ENCODE measurements at places on chromosomes 12 and 14.

GRCh38 chr12:75820848-75821578, 210.6 kb downstream of the PHLDA1 start:
- no peak for DNase-seq

GRCh38 chr14:103144085-103144484, 20.8 kb downstream of the TNFAIP2 start:
- no peak for DNase-seq

DNA sequence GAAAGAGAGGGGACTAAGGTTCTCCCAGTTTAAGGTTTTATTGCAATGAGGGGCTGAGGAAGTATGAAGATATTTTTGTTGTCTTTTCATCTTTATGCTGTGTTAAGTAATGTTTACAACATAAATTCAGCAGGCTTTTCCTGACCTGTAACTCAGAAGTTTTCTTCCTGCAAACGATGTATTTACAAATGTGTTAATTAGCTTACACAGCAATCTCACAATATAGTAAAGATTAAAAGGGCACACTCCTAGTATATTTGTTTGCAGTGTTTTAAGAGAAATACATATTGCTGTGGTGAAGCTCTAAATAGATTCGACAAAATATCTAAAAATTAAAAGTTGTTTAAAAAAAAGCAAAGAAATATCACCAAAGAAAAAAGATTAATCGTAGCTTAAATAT, 55.7 kb downstream of the OR11H12 start:
- DNase-seq: no peak

DNA sequence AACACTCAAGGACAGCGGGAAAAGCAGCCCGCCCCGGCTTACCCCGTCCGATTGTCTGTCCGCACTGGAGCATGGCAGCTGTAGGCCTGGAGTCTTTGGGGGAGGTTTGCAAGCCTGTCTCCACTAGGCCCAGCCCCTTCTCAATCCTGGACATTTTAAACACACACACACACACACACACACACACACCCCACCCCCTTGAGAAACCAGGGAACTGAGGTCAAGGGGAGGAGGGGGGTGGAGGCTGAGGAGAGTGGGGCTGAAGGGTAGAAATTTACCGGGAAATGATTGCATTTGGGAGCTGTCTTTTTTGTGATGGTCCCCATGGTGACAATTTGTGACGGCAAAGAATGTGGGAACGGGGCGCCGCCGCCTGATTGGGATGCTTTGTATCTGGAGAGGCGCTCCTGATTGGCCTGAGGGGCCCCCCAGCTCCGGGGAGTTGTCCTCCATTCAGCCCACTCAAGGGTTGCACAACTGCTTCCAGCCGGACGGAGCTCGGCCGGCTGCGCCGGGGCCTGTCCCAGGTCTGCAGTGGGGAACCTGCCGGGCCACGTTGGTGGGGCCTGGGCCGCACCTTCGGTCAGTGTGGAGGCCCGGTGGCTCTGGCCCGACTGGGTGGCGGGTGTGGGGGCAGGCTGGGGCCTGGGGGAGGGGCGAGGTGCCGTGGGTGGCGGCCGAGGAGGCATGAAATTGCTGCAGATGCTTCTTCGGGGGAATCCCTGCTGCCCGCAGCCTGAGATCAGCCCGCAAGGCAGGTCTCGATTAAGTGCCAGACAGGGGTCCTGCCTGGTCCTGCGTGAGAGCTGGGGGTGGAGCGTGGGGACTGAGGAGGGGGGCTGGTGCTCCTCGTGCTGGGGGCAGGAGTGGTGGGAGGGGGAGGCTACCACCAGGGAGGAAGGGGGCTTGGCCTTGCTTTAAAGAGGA, at the start of gene FAM181A:
Gene FAM181A, plus strand, starts transcription at position 472 of the 927 bp plus-strand sequence. CDS start 942 bp downstream, outside the sequence.
- DNase-seq: no peak
